AG10803 (cell line): ENCODE measurements at places on chromosomes 6 and 20.

GRCh38 chr6:140073456-140073855 is 699.0 kb upstream of the CITED2 start:
- peak; percentile 67 for DNase-seq

DNA sequence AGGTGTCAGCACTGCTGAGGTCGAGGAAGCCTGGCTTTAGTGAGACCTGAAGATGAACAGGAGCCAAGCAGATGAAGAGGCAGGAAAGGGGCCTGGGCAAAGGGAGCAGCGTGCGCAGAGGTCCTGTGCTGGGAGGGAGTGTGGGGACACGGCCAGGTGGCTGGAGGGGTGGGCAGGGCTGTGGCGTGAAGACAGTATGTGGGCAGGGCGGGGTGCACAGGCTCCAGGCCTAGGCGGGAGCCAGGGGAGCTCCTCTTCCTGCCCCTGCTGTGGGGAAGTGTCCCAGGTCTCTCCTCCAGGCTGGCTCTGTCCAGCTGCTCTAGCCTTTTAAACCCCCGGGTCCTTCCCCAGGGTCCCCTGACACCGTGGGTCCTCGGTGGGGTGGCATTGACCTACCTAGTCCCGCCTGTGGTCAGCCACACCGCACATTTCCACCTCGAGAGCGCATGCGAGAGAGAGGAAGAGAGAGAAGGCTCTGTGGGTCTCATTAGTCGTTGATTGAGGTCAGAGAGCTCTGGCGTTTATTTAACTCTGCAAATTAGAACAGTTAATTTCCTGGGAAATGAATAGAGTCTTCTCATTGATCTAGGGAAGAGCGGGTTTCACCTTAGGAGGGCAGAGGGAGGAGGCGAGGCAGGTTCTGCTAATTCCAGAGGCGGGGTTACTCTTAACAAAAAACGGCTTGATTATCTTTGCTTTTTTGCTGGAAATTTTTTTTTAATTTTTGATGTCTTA is 68.8 kb downstream of the CDH4 start:
- DNase-seq, result no peak

DNA sequence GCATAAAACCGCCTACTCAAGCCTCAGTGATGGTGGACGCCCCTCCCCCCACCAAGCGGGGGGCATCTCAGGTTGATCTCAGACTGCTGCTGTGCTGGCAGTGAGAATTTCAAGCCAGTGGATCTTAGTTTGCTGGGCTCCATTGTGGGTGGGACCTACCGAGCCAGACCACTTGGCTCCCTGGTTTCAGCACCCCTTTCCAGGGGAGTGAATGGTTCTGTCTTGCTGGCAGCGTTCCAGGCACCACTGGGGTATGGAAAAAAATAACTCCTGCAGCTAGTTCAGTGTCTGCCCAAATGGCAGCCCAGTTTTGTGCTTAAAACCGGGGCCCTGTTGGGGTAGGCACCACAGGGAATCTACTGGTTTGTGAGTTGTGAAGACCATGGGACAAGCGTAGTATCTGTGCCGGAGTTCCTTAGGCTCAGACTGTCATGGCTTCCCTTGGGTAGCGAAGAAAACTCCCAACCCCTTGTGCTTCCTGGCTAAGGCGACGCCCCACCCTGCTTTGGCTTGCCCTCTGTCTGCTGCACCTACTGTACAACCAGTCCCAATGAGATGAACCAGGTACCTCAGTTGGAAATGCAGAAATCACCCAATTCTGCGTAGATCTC is 1334.5 kb upstream of the ADGRB3 start:
- DNase-seq, result no peak

- no peak for DNase-seq
These were observed 112.8 kb downstream of the ADGRG6 start for GRCh38 chr6:142414462-142415250.

DNA sequence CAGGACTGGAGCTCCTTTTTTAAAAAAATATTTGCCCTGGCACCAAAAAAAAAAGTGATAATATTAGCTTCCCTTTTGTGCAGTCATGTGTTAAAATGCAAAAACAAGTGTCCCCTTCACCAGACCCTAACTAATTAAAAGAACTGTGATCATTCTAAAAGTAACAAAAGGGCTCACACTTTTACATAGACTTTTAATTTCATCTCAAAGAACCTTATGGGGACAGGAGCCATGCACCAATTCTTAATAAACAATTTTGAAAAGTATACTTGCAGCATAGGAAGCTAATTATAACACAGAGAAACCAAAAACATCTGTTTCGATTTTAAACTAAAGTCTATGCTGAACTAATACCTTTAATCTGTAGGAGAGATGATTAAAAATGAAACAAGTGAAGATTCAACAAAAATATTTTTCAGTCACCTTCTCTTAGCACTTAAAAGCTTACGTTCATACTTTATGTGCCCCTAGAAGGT is 17.3 kb downstream of the STX7 start:
- DNase-seq, result no peak

DNA sequence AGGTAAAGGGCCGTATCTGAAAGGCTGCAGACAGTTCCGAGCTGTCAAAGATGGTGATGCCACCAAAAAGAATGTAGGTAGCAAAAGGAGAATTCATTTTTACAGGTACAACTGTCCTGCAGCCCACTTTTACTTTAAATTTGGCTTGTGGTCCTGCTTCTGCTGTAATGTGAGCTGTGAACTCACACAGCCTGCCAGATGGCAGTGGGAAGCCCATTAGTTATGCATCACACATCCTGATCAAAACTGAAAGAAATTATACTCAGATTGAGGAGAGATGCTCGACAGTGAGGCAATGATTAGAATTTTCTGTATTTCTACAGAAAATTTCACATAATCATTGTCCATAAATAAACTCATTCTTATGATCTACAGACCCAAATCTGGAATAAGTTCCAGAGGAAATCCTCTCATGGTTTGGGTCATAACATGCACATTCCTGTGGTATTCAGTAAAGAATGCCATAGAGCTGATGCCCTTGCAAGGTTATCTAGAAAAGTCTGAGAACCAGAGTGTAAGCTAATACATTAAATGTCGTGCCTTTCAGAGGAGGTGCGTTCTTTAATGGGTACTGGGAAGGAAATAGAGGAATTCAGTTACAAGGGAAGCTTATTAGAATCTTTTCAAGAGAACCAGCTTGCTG is 23.9 kb upstream of the E2F3 start:
- peak; percentile 91 for DNase-seq

DNA sequence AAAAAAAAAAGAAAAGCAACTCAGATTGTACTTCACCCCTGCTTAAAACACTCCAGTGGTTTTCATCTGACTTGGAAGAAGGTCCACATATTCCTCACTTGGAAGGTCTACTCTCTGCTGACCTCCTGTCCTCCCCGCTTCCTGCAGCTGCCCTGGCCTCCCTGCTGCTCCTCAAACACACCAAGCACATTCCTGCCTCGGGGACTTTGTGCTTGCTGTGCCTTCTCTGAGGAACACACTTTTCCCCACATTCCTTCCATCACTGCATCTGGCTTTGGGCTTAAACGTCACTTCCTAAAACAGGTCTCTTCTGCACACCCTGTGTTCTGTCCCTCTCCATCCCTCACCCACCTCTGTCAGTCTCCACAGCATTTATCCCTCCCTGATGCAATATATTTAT is 4.9 kb upstream of the PDYN start:
- DNase-seq, result no peak

GRCh38 chr6:110491644-110492317 is 15.4 kb upstream of the SLC22A16 start:
- DNase-seq, result no peak

DNA sequence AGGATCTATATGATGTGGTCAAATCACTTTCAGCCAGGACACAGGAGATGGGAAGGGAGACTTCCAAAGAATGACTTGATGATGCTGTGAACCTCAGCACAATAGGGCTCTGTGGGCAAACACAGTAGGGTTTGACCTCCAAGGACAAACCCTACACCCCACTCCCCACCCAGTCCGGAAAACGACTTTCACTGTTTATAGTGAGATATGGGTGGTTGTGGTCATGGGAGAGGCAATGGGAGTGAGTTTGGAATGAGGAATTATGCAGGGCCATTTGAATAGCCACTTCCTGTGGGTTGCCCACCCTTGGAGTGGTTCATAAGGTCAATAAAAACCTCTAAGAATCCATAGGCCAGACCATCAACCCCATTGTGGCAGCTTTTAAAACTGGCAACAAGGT is 38.4 kb upstream of the PRND start:
- DNase-seq, result no peak

DNA sequence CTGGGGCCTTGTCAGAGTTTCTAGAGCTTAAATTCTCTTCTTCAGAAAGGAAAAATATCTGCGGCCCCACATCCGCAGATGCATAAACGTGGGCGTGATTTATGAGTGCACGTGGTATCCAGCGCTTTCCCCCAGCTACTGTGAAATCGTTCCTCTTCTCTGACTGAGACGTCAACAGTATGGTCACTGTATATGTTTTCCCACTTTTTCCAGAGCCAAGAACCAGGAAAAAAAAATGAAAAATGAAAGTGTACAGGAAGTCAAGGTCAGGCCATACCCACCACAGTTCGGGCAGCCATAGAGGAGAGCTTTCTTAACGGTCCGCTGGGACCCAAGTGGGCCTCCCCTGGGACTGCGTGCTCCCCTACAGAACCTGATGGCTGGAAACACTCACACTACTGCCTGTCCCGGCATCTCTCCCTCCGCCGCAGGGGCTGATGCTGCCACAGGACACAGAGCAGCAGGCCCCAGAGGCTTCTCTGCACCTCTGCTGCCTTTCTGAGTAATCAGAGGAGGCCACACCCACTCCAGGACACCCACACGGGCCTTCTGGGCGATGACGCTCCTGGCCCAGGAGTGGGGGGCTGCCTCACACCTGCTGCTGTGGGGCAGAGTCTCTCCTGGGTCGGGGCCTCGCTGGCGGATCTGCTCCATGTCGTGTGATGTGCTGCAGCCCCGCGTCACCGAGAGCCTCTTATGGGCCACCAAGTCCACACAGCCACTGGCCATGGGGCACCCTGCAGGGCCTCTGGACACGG is 16.4 kb upstream of the STX16 start:
- no peak for DNase-seq

DNA sequence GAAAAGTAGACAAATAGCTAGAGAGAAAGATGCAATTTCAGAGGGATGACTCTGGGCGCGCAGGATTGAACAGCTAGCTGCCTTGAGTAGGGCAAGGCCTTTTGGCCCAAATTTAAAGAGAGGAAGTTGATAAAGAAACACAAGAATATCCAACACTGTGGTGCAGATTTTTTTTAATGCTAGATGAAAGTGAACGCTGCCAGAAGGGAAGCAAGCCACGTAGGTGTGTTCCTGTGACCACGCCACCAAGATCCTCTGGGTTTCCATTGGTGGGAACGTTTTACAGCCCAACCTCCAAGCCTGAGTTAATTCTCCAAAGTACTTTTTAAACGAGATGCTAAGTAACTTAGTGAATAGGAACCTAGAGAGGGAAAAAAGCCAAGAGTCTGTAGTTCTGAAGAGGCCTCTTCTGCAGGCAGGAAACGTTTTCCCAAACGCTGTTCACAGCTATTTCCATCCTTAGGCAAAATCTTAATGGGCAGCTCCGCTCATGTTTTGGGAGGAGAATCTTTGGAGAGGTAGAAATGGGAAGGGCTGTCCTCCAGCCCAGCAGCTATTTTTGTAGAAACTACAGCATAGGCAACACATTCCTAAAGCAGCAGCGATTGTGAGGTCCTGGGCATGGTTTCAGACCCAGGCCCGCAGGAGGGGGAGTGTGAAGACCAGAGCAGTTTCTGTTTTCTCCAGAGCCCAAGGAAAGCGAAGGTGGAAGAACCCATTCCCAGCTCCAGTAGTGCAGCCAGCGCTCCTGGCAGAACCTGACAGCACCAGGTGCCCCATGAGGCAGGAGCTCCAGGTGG is 8.2 kb downstream of the LY86 start:
- DNase-seq, result no peak

GRCh38 chr6:91088976-91089375 is 502.1 kb upstream of the MAP3K7 start:
- DNase-seq, result no peak

DNA sequence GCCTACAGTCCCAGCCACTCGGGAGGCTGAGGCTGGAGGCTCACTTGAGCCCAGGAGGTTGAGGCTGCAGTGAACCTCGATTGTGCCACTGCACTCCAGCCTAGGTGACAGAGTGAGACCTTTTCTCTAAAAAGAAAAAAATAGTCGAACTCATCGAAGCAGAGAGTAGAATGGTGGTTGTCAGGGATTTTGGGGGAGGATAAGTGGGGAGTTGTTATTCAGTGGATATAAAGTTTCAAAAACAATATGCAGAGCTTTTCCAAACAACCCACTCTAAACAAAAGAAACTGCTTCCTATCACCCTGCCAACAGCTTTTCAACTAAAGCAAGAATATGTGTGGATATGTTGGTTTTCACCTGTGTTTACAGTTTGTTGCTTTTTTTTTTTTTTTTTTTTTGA is 11.6 kb upstream of the MAK start:
- DNase-seq, result no peak

- DNase-seq, result no peak
These were observed 19.5 kb downstream of the ADNP start for GRCh38 chr20:50911716-50912115.

DNA sequence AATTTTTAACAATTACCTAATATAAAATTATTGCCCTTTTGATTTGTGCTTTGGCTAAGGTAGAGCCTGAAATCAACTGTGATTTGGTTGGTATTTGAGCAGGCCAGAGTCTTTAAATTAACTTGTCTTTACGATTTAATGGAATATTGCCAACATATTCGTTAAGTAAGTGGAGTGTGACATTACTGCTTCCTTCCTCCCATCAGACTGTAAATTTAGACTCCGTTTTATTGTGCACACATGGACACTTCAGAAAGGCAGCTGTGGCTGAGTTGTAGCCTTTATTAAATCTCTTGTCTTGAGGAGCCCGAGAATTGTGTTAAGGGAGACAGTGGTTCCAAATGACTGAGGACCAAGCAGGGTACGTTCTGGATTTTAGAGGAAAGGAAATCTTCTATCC is 57.4 kb downstream of the CAP2 start:
- DNase-seq, result no peak

GRCh38 chr6:70309243-70309642 is 6.4 kb upstream of the COL9A1 start:
- DNase-seq, result no peak

DNA sequence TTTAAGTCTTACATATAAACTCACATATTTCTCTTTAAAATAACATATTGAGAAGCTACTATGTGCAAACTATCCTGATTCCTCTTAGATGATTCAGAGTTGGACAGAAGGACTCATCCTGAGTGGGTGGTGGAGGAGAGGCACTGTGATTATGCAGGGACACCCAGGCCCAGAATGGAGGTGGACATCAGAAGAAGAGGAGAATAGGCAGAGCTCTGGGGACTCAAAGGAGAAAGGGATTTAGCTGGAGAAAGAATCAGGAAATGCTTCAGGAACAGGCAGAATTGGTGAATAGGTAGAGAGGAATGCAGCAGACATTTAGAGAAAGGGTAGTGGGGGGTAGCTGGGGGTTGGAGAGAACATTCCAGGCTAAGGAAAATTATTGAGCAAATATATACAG is 17.4 kb downstream of the RCAN2 start:
- DNase-seq, result peak; percentile 56

GRCh38 chr6:117351521-117351920 is 74.2 kb downstream of the ROS1 start:
- no peak for DNase-seq

DNA sequence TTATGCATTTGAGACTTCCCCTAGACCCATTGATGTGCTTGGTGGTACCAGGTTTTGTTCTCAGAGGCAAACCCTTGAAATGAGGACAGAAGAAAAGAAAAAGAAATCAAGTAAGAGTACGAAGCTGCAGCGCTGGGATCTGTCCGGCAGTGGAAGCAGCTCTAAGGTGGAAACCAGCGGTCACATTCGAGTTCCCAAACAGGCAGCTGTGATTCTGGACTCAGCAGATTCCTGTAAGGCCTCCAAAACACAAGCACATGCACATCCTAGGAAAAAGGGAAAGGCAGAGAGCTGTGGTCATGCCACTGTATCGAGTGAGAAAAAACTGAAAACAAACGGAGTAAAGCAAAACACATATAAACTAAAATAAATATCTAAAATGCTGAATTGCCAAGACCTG is 4.5 kb downstream of the FAM217B start:
- DNase-seq, result no peak
